Stimulated activated naive CD8-positive, alpha-beta T cell treated with anti-CD3 and anti-CD28 coated beads, Interleukin-15, amount 100 ng/mL, for 72 hours (primary cell): ENCODE measurements at places on chromosomes 11 and 22.

- no peak for DNase-seq
Observed at GRCh38 chr22:45389546-45389945, 23.9 kb downstream of the SMC1B start.

GRCh38 chr11:11425806-11426205 is 72.8 kb upstream of the CSNK2A3 start:
- DNase-seq, result no peak

GRCh38 chr11:111423250-111423615 is 44.2 kb upstream of the POU2AF1 start:
- no peak for DNase-seq

- DNase-seq, result no peak
Observed at GRCh38 chr11:121473064-121473777, 20.5 kb upstream of the SORL1-AS1 start.

- no peak for DNase-seq
Observed at GRCh38 chr11:36123336-36124101, 165.7 kb downstream of the COMMD9 start.

GRCh38 chr22:24230911-24231656 is 13.8 kb downstream of the GGT5 start:
- DNase-seq, result peak; percentile 56

- no peak for DNase-seq
Observed at GRCh38 chr11:105989124-105989523, 32.9 kb downstream of the MSANTD4 start.

DNA sequence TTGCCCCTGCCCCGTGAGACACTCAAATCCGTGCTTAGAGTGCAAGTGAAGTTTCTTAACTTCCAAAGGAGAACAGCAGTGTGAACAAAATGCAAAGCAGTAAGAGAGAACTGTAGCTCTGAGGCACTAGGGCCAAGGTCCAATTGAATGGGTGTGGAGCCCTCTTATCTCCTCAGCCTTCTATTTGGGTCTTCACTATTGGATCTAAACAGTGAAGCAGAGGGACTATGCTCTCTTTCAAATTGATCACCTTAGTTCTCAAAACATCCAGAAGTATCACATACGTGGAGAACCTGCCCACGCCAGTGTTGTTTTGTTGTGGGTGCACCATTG is 49.6 kb downstream of the C22orf31 start:
- no peak for DNase-seq

DNA sequence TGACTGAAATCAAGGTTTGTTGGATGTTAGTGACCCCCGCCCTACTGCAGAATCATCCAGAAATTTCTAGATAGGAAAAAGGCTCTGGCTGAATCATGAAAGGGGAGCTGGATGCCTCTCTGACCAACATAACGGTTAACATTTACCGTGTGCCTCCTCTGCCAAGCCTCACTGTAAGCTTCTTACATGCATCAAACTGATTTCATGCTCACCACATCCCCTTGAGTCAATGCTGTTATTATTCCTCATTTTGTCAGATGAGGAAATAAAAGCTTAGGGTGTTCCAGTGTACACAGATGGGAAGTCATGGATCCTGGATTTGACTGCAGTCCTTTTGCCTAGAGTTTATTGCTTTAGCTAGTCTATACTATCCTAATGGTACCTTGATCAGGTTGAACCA is 5.9 kb upstream of the HMOX1 start:
- no peak for DNase-seq

- DNase-seq, result no peak
Observed at GRCh38 chr11:16468735-16469453, 112.5 kb upstream of the SOX6 start.

DNA sequence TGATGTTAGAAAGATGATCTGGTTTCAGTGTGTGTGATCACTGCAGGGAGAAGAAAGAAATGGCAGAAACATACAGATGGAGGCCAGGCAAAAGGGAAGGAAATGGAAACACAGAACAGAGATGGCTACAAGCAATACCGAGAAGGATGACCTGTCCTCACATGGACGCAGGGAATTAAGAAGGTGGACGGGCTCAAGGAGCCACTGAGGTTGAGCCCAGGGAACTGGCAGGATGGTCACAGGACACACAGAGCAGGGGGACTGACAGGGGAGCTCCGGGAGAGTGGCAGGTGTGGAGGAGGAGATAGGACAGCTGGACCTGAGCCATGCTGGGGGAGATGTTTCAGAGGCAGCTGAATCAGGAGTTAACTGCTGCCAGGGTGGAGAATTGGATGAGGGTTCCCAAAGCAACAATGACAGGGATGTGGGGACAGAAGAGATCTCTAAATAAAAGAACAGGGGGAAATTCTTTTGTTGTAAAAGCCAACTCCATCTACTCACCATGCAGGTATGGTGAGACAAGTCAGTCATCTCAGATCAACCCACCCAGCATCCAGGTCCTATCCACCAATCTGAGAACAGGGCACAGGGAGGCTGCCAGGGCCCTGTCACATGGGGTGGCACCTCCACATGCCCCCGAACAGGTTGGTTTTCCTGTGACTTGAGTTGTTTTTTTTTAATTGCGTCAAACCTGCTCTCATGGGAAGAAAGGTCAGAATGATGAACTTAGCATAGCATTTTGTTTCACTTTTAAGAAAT is 26.3 kb downstream of the KLHL22 start:
- no peak for DNase-seq

- no peak for DNase-seq
Observed at GRCh38 chr11:18540207-18541009, 13.7 kb upstream of the TSG101 start.

DNA sequence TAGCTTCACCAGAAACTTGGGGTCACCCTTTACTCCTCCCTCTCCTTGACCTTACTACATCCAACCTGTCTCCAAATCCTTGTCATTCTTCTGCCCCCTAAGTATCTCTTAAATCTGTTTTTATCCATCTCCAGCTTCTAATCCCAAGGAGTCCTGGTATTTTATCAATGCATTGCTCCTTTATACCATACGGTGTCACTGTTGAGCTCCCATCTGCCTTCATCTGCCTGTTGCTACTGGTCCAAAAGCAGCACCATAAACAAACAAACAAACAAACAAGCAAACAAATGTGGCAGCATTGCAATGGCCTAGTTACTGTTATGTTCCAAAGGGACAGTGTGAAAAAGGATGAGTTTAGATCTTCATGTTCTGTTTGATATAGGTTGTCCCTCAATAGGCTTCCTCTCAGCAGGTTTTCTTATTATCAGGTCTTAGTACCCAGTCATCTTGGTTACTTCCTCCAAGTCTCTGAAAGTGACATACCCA is 34.2 kb downstream of the DNHD1 start:
- DNase-seq, result no peak

DNA sequence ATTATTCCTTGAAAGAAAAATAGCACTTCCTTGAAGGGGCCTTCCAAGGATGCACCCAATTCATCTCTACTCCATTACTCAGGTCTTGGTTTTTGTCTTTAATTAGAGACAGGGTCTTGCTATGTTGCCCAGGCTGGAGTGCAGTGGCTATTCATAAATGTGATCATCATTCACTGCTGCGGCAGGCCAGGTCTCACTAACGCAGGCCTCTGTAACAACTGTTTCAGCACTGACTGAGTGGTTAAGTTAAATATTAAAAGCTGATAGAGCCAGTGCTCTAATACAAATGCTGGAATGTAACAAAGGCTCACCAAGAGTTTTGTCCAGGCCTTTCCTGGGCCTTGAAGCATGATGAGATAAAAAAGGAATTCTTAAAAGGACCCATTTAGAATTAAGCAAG is 61.4 kb upstream of the GNAZ start:
- DNase-seq, result no peak

DNA sequence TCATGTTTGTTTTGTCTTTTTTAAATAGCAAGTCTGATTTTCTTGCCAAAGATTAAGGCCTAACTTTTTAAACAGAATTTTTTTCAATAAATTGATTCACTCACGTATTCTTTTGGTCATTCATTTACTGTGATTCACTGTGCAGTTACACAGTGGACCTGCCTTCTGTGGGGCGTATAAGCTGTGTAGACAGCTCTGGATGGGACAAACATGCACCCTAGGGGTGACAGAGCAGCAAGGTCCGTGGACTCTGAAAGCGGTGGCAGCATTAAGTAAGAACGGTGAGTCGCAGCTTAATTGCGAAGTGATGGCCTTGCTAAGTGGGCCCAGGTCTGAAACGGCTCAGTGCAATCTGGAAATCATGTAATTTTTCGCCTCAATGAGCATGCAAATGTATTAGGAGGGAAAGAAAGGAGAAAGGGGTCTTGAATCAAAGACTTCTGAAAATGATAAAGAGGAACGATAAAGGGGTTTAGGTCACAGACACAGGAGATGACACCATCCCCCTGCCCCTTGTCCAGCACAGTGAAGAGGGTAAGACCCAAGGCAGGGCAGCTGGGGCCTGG is 113.1 kb downstream of the SPATA19 start:
- DNase-seq, result no peak

DNA sequence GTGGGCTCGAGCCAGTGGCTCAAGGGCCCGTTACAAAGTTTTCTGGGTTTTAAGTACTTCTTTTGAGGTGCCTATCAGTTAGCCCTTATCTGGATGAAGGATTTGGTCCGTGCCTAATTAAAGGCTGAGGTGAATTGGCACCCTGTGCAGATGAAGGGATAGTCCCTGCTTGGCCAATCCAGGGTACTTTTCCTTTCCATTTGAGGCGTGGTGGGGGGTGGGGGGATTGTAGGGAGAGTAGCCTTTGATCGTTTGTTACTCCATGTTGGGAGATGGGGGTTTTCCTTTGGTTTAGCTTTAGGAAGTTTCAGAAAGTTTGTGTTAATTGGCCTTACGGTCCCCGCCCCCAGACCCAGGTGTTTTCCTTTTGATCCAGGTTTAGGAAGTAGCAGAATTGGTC is 170.8 kb downstream of the DDX10 start:
- DNase-seq, result no peak

DNA sequence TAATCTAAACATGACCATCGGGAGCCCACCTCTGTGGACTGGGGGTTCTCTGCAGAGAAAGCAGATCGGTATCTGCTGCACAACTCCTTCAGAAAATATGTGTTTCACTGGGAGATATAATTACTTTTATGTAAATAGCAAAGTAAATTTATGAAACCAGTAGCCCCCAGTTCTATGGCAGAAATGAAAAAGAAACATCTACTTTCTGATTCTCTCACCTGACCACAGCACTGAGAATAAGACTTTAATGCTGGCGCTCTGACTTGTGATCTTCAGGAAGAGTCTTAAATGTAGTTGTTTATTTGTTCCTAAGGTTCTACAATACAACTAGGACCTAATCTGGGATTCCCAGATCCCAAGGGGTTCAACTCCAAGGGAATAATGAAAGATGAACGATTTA is 518.0 kb downstream of the DLG2 start:
- no peak for DNase-seq

DNA sequence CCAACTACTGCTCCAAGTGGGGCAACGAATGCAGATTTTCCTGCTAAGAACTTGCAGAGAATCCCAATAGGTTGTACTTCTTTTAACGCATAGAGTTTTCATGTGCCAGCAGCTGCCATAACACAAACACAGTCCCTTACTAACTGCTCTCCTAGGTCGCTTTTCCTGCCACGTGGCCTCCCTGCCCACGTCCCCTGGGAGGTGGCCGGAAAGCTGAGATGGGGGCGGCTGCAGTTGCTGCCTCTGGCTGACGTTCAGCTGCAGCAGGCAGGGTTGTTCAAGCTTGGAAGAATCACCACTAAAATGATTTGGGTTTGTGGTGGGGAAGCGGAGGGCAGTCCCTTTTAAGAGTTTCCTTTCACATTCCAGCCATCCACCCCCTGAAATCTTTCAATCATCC is 39.3 kb downstream of the ZNF202 start:
- DNase-seq, result no peak

- no peak for DNase-seq
Observed at GRCh38 chr11:18790883-18791206, 753 bp downstream of the PTPN5 start.

DNA sequence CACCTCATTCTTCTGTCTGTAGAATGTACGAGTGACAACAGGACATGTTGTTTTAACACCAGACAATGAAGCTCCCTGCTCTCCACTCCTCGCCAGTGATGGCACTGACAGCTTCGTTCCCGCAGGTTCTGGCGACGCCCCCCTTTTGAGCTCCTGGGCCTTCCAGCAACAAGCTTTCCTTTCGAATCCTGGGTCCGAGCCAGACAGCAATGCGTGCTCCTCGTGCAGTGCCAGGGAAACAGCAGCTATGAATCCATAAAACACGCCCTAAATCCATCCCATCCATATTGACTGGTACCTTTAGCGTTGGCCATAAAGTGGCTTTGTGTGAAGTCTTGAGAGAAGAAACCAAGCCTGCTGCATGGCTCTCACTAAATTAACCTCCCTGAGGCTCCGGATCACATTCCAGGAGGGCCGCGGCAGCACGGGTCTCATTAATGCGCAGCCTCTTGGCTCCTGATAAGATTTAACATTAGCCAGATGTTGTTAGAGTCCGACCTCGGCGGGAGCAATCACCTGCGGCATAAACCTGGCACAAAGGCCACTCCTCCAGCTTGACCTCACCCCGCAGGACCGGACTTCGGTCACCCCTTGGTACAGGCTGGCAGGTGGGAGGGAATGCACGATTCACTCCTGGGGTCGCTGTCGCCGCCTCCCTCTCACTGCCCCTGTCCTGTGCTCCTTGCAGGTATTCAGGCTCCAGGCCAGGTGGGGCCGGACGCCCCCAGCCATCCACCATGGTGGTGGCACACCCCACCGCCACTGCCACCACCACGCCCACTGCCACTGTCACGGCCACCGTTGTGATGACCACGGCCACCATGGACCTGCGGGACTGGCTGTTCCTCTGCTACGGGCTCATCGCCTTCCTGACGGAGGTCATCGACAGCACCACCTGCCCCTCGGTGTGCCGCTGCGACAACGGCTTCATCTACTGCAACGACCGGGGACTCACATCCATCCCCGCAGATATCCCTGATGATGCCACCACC is 50.1 kb downstream of the MACROD1 start:
- no peak for DNase-seq

DNA sequence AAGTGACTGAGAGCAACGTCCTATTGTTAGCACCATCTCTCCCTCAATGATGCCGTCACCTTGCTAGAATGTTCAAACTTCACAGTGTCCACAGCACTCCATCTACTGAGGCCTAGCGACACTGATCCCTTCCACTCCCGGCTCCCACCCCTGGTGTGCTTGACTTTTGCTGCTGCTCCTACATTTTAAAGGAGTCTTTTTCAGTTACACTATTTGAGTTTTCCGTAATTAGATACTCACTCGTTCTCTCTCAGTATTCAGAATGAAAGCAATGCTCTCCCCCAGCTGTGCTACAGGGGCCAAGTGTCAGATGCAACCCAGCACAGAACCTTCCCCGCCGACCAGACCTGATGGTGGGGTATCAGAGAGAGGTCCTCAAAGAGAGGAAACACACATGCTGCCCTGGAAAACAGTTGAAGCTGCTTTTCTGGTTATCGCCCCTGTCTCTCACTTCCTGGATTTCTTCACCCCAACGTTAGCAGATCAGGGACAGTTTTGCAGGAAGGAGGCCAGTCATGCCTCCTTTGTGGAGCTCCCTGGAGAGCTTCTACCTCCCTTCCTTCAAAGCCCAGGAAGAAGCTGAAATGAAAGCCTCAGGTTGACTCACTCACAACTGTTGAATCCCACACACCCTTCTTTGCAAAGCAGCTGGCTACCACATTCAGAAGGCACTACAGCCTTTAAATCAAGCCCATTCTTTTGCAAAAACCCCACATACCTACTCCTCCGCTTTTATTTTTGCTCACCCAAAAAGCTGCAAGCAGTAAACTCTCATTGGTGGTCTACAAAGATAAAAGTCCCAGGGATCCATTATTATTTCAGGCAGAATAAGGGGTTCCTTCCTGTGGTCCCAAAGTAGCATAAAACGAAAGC is 23.5 kb downstream of the LARGE1 start:
- no peak for DNase-seq
